ENCODE measurements at places on chromosomes 7 and 10. TPM values are rescaled to one million over a fixed set of nuclear protein-coding genes. Genes with fewer than 3 reads are reported as not detected.

Gene LAMB4
- total RNA-seq, result not detected

Gene RBP3
- not detected for total RNA-seq

Gene CUL1
- total RNA-seq, result 45.9 TPM

Gene PPP1R17
- not detected for total RNA-seq

DNA sequence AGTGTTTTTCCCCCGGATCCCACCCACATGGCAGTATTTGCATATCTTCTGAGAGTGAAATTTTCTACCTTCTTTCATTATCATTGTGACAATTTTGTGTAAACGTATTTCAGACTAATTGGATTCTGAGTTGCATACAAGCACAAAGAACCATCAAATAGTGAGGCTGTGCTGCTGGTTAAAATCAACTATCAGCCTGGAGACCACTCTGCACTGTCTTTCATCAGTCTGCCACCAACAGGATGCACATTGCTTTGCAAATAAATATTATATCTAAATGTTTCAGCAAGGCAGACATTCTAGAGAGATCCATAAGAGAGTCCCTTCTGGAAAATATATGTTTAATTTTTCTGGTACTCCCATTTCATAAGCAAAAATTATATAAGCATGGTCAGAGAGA, 851.8 kb downstream of the XPNPEP1 start:
- H3K4me3 ChIP-seq, result no peak overlapping the region
- H3K4me1 ChIP-seq, result no peaks in the 10 kb centered on the region
- DNase-seq, result no peak
- no peak overlapping the region for H3K27ac ChIP-seq
- H3K27me3 ChIP-seq, result no peaks in the 10 kb centered on the region

DNA sequence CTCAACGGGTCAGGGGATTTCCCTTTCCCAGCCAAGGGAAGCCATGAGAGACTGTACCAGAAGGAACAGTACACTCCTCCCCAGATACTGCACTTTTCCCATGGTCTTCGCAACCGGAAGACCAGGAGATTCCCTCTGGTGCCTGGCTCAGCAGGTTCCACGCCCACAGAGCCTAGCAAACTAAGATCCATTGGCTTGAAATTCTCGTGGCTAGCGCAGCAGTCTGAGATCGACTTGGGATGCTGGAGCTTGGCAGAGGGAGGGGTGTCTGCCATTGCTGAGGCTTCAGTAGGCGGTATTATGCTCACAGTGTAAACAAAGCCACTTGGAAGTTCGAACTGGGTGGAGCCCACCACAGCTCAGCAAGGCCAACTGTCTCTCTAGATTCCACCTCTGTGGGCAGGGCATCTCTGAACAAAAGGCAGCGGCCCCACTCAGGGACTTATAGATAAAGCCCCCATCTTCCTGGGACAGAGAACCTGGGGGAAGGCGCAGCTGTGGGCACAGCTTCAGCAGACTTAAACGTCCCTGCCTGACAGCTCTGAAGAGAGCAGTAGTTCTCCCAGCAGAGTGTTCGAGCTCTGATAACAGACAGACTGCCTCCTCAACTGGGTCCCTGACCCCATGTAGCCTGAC, 29.6 kb downstream of the SLC16A12 start:
- H3K4me1 ChIP-seq, result peaks cover 7% of the 10 kb centered on the region
- H3K27me3 ChIP-seq, result no peaks in the 10 kb centered on the region
- H3K36me3 ChIP-seq, result no peaks in the 10 kb centered on the region
- H3K27ac ChIP-seq, result no peak overlapping the region
- DNase-seq, result no peak

GRCh38 chr10:102776779-102777456, 33.2 kb downstream of the WBP1L start:
- H3K27me3 ChIP-seq, result no peaks in the 10 kb centered on the region
- DNase-seq, result peak; percentile 85

DNA sequence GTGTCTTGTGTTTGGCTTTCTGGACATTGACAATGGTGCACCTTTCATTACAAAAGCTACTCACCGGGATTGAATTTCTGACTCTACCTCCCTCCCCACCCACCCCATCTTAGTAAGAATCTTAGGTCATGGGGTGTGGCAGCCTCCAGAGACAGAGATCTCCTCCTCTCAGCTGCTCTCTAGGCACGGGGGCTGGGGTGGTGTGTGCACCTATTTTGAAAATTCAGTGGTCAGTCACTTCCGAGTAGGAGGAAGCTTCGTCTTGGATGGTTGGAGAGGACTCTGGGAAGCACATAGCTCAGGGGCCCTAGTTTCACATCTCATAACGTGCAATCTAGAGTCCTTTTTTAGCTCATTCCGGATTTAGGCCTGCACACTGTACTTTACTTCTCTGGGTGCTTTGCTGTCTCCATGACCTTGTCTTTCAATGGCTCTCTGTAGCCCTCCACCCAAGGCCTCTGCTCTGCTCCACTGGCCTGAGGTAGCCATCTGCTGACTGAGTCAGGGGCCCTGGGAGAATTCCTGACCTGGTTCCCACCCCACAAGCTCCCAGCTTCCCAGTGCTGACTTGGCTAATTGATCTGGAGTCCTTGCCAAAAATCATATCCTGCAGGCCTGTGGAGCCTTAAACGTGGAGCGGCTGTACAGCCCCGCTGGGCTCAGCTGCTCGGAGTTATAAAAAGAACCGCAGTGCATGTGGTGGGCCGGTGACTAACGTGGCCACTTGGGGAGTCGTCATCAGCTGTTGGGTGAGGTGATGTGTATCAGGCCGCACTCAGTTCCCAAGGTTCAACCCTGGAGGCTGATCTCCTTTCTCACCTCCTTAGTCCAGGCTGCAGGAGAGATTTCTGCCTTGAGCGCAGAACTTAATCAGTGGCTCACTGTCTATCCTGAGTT, 19.3 kb upstream of the ADAMTS14 start:
- no peak for DNase-seq
- no peaks in the 10 kb centered on the region for H3K27me3 ChIP-seq
- no peak overlapping the region for H3K27ac ChIP-seq
- H3K4me3 ChIP-seq, result no peak overlapping the region
- H3K36me3 ChIP-seq, result no peaks in the 10 kb centered on the region
